ENCODE measurements at places on chromosomes 12 and 14.

- no peak for DNase-seq
These were observed 50.6 kb upstream of the FUT8 start for GRCh38 chr14:65361920-65362319.

DNA sequence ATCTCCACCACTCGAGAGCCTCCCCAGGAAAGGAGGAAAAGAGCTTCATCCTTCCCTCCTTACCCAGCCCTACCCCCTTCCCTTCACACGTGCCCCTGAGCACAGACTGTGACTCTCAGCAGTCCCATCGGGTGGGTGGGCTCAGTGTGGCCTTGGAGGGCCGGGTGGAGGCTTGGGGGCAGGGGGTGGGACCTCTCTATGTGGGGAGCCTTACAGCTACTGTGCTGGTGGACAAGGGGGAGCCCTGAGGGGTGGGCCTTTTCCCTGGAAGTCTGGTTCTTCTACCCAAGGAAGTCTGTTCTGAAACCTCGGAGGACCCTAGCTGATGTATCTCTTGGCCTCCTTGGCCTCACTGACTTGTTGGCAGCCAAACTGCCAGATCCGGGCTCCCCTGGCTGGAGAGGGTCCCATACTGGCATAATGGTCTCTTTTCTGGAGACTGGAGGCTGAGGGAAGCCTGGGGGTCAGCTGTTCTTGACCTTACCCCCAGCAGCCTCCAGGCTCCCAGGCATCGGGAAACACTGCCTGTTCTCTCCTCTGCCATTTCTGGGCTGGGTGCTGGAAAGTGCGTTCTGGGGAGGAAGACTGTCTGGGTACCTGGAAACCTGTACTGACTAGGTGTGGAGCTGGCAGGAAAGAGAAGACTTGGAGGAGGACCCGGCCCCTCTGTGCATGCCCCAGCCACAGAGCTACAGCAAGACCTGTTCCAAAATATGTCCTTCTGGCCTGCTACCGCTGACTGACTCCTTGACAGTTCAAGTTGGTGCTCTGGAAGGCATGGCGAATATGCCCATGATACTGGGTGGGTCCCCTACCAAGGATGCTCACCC lies 7.6 kb downstream of the VASH1 start:
- no peak for DNase-seq

DNA sequence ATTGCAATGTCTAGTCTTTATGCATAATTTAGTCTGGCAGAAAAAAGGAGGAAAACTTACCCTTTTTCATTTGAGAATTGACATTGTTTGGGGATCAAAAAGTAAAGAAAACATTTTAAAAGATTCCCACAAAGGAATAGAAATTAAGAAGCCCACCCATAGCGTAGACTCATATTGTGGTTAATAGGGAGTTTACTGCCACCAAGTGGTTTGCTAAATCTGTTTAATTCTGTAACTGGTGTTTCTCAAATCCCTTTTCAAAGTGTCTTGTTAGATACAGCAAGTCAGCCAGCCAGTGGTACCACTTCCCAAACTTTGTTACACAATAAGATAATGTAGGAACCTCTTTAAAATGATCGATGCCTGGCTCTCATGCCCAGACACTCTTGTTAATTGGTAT lies 180.3 kb downstream of the IPO8 start:
- DNase-seq = no peak

DNA sequence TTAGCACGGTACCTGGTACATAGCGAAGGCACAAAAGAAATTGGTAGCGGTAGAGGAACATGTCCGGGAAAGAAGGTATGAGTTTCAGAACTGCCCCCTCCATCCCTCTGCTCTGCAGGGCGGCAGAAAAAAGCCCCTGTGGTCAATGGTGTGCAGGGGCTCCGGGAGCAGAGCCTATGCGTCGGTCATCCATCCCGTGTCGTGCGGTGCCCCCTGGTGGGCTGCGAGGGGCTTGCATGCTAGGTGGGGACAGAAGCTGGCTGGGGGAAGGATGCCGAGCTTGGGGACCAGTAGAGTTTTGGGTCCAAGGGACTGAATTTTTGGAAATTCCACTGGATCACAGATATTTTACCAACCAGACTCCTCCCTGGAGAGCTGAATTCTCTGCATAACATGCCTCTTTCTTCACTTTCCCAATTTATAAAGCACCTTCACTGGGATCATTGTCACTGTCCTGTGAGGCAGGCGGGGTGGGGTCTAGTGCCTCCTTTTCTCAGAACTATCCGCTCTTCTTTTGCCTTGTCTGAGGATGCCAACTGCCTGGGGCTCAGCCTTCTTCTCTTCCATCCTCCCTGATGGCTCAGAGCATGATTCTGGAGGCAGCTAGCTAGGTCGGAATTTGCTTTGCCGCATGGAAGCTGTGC lies 148.7 kb downstream of the SMOC1 start:
- DNase-seq = peak; percentile 19

GRCh38 chr14:102508410-102508773 lies 1.2 kb downstream of the ANKRD9 start:
- no peak for DNase-seq

- DNase-seq = no peak
These were observed 13.2 kb upstream of the CACNA2D4 start for GRCh38 chr12:1931642-1932041.
